Tibial nerve (tissue), 4 donors: ENCODE measurements at places on chromosomes 6 and 20. TPM values are rescaled to one million over a fixed set of nuclear protein-coding genes. Genes with fewer than 3 reads are reported as not detected.
A peak's percentile ranks its signal among the peaks of the same experiment; 100 is the strongest.

The SAMD5 gene
- 0.84 TPM for total RNA-seq

The TMEM74B gene
- total RNA-seq: 12.4 TPM

The ANKRD6 gene
- total RNA-seq: 12.2 TPM

- no peaks in the 10 kb centered on the region for H3K4me1 ChIP-seq
- no peaks in the 10 kb centered on the region for H3K36me3 ChIP-seq
- no peak for DNase-seq
Measured at GRCh38 chr6:52015953-52016352, 71.5 kb downstream of the PKHD1 start.

- no peak overlapping the region for H3K27ac ChIP-seq
- H3K4me3 ChIP-seq: no peak overlapping the region
- no peaks in the 10 kb centered on the region for H3K36me3 ChIP-seq
- no peak for DNase-seq
- H3K4me1 ChIP-seq: no peaks in the 10 kb centered on the region
Measured at GRCh38 chr6:93341900-93342613, 77.3 kb downstream of the EPHA7 start.

DNA sequence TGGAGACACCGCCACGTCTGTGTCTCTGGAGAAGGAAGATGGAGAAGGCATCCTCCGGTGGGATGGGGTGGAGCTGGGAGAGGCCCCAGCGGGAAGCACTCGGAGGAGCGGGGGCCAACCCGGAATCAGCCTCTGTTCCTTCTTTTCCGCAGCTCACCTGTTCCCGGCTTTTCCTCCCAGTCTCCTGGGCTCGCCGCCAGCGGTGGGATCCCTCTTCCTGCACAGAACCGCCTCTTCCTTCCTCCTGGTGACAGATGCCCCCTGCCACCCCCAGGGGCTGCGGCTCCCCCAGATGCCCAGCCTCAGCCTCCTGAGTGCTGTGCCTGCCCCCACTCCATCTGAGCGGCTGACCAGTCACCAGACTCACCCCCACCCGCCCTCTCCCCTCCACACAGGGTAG, 23.3 kb downstream of the RAMACL start:
- H3K4me3 ChIP-seq: no peak overlapping the region
- H3K4me1 ChIP-seq: no peaks in the 10 kb centered on the region
- no peaks in the 10 kb centered on the region for H3K27me3 ChIP-seq
- H3K27ac ChIP-seq: peak overlapping the region; percentile 63

DNA sequence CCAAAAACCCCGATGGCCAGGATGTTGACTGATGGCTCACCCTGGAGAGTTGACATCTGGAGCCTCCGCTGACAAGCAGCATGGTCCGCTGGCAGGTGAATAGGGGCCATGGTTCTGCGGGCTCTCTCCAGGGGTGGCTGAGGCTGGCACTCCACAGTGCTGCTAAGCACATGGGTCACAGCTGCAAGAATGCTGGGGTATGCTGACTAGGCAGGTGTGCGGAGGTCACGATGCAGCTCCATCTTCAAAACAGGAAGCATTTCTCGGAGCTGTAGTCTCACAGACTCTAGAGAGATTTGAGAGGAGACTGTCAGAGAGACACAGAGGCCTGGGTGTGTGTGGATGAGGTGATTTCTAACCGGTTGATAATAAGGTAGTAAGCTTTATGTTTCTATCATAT, 341.6 kb downstream of the NRN1 start:
- H3K27ac ChIP-seq: no peak overlapping the region
- H3K4me1 ChIP-seq: no peaks in the 10 kb centered on the region
- no peak overlapping the region for H3K4me3 ChIP-seq
- no peaks in the 10 kb centered on the region for H3K27me3 ChIP-seq
- no peak for DNase-seq

DNA sequence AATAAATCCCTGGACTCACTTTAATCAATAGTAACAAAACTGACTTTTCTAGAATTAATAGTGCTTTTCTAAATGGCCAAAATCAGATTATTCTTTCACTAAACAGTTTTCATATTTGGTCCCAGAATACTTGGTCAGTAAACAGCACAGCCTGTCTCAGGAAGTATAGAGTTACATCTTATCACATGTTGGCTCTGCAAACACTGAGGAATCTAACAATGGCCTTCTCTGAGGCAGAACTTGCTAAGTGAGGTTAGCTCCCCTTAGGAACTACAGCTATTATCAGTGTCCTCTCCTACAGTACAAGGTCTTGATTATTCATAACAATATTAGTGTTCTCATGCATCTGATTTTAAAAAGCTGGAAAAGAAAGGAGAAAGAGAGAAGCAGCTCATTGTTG, 1622.8 kb downstream of the HACE1 start:
- H3K27me3 ChIP-seq: no peaks in the 10 kb centered on the region
- no peaks in the 10 kb centered on the region for H3K4me1 ChIP-seq
- DNase-seq: no peak
- no peak overlapping the region for H3K4me3 ChIP-seq
- H3K36me3 ChIP-seq: no peaks in the 10 kb centered on the region

DNA sequence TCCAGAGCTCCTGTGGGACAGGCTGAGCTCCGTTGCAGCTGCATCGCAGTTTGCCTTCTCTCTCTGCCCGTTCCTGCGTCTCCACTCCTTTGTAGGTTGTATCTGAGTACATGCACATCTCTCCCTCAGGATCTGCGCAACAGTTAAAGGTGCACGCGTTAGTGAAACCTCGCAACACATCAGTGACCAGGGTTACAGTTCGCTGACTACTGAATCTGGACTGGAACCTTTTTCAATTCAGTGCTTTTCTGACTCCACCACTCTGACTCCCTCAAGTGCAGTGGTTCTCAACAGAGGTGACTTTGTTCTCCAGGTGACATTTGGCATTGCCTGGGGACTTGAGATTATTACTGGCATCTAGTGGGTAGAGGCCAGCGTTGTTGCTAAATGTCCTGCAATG, 44.0 kb downstream of the UST start:
- no peak overlapping the region for H3K27ac ChIP-seq
- H3K36me3 ChIP-seq: no peaks in the 10 kb centered on the region
- no peak overlapping the region for H3K4me3 ChIP-seq

DNA sequence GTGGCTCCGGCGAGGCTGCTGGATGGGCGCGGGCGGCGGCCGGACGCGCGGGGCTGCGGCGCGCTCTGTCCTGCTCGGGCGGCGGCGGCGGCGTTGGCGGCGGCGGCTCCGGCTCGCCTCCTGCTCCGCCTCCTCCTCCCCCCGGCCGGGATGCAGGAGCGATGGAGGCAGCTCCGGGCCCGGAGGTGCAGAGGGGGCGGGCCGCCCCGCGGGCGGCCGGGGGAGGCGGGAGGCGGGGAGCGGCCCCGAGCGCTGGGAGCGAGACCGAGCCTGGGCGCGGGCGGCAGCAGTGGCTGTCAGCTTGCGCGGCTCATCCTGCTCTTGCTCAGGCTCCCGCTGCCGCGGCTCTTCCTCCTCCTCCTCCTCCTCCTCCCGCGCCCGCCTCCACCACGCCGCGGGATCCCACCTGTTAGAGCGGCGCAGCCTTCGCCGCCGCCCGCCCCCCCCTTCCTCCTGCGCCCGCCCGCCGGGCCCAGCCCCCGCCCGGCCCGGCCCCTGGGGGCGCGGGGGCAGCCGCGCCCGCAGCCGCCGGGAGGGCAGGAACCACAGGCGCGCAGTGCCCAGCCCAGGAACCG, at the start of gene NOL4L:
NOL4L (minus strand) TSS at position 323 of the 575 bp plus-strand sequence. CDS start 443 bp downstream, outside the sequence.
- H3K4me1 ChIP-seq: no peaks in the 10 kb centered on the region
- H3K4me3 ChIP-seq: peak within 1 kb of the TSS; percentile 44
- H3K36me3 ChIP-seq: no peaks in the 10 kb centered on the region
- peaks cover 38% of the 10 kb centered on the region for H3K27me3 ChIP-seq
- no peak for DNase-seq

DNA sequence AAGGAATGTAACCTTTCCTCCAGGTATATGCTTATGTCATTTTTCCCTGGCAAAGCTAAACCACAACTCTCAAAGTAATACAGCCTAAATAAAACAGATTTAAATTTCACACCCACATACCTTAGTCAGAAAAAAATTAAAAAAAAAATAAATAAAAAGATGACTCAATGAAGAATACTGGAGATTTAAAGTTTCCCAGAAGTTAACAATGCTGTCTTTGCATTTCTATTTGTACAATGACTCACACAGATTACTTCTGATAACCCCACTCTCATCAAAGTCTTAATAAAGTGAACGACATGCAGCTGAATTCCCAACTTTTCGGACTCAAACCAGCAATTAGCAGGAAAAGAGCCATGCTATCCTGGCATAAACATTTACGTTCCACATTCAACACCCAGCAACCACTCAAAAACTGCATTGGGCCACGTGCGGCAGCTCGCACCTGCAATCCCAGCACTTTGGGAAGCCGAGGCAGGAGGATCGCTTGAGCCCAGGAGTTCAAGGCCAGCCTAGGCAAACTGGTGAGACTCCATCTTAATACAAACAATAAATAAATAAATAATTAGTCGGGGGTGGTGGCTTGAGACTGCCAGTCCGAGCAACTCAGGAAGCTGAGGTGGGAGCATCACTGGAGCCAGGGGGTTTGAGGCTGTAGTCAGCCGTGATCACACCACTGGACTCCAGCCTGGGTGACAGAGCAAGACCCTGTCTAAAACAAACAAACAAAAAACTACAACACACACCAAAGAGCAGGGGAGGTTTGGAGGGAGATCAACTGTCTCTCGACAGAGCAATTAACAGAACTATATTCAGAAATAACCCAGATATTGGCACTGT, 130.5 kb downstream of the WDR27 start:
- no peaks in the 10 kb centered on the region for H3K4me1 ChIP-seq
- no peaks in the 10 kb centered on the region for H3K27me3 ChIP-seq
- no peak overlapping the region for H3K4me3 ChIP-seq
- DNase-seq: no peak
- no peak overlapping the region for H3K27ac ChIP-seq
- no peaks in the 10 kb centered on the region for H3K36me3 ChIP-seq

GRCh38 chr20:14444106-14444505, 106.7 kb upstream of the FLRT3 start:
- DNase-seq: no peak
- H3K27me3 ChIP-seq: no peaks in the 10 kb centered on the region
- no peaks in the 10 kb centered on the region for H3K4me1 ChIP-seq
- H3K27ac ChIP-seq: no peak overlapping the region

DNA sequence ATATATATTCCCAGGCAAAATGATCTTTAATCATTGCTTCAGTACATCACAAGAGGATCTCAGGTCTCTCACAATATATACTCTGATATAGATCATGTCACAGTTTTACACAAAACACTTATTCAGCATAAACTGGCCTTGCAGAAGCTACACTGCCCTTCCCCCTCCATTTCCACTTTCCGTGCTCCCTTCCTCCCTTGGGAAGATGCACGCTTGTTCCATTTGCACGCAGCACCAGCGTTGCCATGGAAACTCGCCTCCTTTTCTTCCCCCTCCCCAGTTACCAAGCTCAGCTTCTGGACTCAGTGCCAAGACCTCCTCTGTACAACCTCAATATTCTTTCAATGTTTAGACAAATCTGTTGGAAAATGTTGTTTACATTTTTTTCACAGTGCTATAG, 154.6 kb downstream of the RFPL4B start:
- DNase-seq: no peak
- no peaks in the 10 kb centered on the region for H3K36me3 ChIP-seq
- no peak overlapping the region for H3K4me3 ChIP-seq

DNA sequence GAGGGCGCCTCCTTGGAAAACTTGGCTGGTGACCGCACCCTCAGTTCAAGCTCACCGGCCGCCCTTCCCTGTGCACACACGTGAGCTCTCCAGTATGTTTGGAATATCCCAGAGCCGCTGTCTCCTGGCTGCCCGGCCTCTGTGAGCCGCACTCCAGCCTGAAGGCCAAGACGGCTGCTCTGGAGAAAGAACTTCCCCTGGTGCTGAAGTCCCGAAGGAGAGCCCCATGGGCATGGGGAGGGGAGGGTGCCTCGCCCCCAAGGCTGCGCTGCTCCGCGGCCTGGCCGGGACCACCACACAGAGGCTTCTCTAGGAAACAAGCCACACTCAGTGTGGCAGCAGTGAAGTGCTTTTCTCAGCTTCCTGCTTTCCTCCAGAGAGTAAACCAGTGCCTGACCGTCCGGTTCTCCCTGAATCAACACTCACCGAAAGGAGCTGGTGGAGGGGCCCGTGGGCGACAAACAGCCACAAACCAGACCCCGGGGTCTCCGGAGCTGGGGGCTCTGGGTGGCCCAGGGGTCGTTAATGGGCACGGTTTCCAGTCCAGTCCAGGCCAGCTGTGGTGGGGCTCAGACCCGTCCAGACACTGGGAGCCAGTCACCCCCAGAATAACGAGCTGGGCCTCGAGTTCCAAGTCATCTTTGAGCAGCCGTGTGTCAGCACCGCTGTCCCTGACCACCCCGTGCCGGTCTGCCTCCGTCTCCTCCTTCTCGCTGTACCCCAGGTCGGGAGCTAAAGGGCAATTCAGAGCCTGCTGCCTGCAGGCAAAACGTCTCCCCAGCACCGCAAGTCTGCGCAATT, 87.4 kb upstream of the BHLHE23 start:
- no peaks in the 10 kb centered on the region for H3K36me3 ChIP-seq
- no peaks in the 10 kb centered on the region for H3K27me3 ChIP-seq
- no peak for DNase-seq
- H3K4me1 ChIP-seq: no peaks in the 10 kb centered on the region
- no peak overlapping the region for H3K4me3 ChIP-seq
- H3K27ac ChIP-seq: no peak overlapping the region

DNA sequence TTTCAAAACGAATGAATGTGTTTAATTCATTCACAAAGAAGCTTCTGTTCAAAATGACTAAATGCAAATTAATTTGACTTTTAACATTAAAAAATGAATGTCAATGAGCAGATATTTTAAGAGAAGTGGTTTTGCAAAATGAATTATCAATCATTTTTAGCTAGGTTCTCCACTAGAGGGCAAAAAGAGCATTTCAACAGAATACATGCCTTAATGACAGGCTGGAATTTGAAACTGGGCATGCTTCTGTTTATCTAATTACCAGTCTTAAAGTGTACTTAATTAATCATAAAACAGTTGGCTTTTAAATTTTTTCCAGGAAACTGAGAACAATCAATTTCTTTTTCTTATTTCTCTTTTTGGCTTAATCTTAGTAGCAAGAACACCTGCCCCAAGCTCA, 63.8 kb upstream of the TINAG start:
- H3K4me3 ChIP-seq: no peak overlapping the region
- no peaks in the 10 kb centered on the region for H3K27me3 ChIP-seq
- DNase-seq: no peak
- H3K4me1 ChIP-seq: no peaks in the 10 kb centered on the region

DNA sequence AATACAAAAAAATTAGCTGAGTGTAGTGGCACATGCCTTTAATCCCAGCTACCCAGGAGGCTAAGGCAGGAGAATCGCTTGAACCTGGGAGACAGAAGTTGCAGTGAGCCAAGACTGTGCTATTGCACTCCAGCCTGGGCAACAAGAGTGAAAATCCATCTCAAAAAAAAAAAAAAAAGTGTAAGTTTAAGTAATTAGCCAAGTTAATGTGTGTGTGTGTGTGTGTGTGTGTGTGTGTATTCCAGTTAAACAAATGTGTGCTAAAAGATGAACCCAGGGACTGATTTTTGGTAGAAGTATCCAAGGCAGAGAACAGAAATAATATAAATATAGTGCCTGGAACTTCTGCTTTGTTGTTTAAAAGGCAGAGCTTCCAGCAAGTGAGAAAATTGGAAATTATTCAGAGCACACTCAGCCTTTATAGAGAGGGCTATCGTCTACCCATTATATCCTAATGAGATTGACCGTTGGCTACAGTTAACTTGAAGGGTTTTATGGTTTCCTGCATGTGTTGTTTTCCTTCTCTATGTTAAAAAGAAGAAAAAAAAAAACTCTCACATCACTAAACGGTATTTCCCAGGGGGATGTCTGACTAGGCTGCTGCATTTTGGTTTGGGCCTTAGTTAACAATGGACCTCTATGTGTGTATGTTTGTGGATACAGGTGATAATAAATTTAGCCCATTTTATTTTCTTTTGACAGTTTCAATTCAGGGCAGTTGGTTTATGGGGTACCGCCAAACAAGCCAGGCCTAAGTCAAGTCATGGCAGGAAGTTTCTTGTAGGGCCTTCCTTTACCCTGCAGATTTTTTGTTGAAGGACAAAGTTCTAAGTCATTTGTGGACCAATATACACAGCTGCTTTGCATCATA, 9.8 kb downstream of the SOX4 start:
- DNase-seq: no peak
- H3K27ac ChIP-seq: no peak overlapping the region
- no peaks in the 10 kb centered on the region for H3K4me1 ChIP-seq
- H3K27me3 ChIP-seq: no peaks in the 10 kb centered on the region
